ENCODE measurements at places on chromosomes 1 and 21.
A peak's percentile ranks its signal among the peaks of the same experiment; 100 is the strongest.

GRCh38 chr21:34513129-34513675 is 1.2 kb upstream of the KCNE1 start:
- DNase-seq, result no peak

GRCh38 chr1:31952825-31953220 is 14.7 kb upstream of the PTP4A2 start:
- no peak for DNase-seq

- peak; percentile 8 for DNase-seq
Measured at GRCh38 chr1:92709738-92710137, 75.2 kb downstream of the EVI5 start.

DNA sequence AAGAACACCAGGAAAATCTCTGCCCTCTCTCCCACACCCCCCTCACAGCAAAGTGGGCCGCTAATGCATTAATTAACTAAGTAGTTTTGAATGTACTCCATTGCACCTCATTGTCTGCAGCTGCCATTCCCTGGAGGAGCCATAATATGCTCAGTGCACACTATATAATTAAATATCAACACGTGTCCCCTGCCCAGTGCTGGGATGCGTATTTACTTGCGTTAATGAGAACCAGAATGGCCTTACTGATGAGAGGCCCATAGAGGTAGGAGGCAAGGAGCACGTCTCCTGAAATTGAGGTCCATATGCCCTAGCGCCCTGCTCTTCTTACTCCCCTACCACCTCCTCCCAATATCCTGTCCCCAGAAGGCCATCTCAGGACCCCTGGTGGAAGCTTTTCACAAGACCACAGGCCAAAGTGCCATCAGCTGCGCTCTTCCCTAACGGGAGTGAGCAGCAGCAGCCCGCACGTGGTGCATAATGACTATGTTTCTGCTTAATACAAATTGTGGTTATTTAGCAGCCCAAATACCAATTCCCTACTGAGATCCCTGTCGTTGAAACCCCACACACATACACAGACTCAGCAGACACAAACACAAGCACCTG is 76.8 kb downstream of the PLXNA2 start:
- DNase-seq, result no peak

GRCh38 chr1:64757213-64757612 is 12.3 kb downstream of the RAVER2 start:
- no peak for DNase-seq

DNA sequence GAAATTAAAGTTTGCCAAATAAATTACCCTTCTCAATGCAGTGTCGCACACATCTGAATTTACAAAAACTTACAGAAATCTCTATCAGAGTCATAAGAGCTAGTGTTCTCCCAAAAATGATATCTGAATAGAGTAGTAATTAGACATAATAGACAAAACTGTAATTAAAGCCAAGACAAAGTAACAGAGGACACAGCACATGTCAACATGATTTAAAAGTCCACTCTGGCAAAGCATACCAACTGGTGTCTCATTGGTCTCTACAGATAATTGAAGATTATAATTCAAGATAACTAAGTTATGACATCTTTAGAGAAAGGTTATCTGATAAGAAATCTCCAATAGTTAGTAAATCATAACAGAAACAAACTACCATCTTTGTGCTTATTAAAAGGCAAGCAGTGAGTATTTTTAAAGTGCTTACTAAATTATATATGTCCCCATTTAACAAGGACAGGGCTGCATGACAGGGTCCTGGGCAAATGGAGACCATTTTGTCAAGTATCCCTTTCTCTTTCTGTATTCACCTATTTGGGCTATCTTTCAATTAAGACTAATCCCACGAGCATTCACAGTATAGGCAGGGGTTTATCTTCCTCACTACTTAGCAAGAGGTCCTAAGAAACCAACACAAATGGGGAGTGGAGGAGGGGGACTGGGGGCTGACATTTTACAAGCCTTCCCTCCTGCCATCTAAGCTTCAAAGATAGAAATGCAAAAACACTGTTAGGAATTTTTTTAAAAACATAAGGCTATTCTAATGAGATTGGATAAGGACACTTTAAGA is 26.0 kb downstream of the PTP4A2 start:
- DNase-seq, result no peak

- no peak for DNase-seq
Measured at GRCh38 chr1:206704226-206704625, 19.5 kb downstream of the MAPKAPK2 start.

DNA sequence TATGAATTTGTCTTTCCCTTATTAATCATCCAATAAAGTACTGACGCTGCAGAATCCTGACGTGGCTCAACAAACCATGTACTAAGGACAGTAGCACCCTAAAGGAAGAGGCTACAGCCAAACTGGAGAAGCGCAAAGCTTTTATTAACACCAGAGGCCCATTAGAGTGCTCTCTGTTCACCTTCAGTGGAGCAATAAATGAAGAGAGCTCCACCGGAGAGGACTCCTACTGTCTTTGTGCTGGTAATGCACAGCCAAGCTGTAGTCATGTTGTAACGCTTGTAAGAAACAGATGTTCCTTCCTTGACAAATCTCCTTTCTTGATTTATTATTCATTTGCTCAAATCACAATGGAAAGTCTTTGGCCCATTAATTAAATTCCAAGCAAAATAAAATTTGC is 220.7 kb upstream of the RRP15 start:
- no peak for DNase-seq

DNA sequence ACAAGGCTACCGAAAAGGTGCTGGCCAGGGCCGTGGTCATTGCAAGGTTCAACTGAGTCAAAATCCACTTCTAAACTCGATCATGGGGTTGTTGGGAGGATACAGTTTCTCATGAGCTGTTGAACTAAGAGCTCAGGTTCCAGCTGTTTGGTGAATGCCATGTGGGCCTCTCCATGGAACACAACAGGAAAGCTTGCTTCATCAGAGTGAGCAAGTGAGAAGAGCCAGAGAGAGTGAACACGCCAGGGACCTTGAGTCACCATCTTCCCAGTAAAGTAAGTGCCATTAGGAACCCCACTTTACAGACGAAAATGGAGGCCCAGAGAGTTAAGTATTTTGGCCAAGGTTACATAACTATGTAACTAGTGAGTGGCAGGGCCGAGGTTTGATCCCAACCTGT is 475.1 kb upstream of the VAMP3 start:
- no peak for DNase-seq

DNA sequence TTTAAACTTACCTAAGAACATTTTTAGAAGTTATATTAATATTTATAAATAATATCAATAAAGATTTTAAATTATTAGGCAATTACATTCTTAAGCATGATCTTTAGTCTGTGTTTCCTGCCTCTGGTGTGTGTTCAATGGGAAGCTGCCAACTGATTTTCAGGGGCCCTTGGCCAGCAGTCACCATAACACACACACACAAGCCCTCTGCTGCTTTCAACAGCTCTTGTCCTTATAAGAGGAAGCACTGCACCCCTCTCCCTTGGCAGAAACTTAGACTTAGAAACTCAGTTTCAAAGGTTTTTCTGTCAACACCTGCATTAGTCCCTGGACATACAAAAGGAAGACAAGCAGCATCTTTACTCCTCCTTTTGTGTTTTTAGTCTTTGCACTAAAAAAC is 81.4 kb downstream of the VAV3 start:
- DNase-seq, result no peak

GRCh38 chr1:161258439-161259344 is at the start of gene PCP4L1:
PCP4L1 (plus strand) TSS chr1:161258745; CDS start chr1:161258975, 230 bp downstream.
- DNase-seq, result peak; percentile 68

DNA sequence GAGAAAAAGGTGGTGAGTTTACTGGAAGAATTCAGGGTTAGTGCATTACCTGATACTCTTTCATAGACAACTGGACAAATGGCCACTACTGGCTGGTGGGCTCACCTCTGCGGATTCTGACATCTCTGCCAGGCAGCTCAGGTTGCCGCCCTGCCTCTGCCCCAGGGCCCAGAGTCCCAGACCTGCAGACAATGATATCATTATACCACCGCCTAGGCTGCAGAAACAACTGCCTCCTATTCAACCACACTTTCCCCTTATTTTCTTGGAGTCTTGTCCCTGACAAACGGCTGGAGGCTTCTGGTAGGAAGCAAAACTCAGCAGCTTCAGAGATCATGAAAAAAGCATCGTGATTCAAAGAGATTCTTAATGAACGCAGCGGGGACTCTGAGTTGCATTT is 37.0 kb downstream of the IRF2BP2 start:
- DNase-seq, result no peak

- DNase-seq, result no peak
Measured at GRCh38 chr21:43904331-43904781, 39.3 kb downstream of the AGPAT3 start.

GRCh38 chr1:108639899-108640560 is 20.9 kb downstream of the HENMT1 start:
- peak; percentile 56 for DNase-seq

GRCh38 chr21:36425286-36425685 is 40.1 kb downstream of the CHAF1B start:
- DNase-seq, result no peak

GRCh38 chr21:31398574-31398973 is 54.5 kb upstream of the TIAM1 start:
- no peak for DNase-seq

- no peak for DNase-seq
Measured at GRCh38 chr21:36858320-36858957, 108.0 kb downstream of the HLCS start.

DNA sequence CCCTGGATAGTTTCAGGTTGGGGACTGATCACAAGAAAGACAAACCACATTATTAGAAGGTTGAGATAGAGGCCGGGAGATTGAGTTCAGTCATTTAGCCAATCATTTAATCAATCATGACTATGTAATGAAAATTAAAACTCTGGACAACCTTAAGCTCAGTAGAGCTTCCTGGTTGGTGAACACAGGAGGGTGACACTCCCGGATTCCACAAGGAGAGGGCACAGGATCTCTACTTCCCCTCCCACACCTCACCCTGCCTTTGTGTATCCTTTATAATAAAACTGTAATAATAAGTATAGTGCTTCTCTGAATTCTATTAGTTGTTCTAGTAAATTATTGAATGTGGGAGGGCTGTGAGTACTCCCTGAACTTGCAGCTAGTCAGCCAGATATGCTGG is 150.1 kb downstream of the PIK3R3 start:
- DNase-seq, result no peak

DNA sequence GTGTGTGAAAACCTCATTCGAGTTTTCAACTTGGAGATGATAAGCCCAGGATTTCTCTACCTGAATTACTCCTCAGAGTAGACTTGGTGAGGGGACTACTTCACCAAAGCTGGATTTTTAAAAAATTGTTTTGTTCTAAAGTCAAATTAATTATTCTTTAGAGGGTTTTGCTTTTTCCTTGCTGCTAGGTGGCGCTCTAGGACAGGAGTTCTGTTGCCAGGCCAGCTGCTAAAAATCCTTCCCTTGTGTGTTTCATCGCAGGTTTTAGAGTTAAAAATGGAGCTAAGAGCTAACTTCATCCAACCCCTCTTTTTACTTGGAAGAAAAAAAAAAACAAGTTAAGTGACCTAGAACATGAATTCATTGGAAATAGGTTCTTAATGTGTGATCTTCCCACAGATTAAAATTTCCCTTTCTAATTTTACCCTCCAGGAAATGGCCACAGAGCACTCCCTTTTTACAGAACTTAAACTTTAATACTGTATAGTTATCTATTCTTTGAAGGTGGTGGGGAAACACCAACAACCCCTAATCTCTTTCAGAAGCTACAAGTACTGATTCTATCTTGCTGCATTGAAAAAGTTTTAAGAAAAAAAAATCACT is 36.7 kb upstream of the FAM163A start:
- DNase-seq, result peak; percentile 70

DNA sequence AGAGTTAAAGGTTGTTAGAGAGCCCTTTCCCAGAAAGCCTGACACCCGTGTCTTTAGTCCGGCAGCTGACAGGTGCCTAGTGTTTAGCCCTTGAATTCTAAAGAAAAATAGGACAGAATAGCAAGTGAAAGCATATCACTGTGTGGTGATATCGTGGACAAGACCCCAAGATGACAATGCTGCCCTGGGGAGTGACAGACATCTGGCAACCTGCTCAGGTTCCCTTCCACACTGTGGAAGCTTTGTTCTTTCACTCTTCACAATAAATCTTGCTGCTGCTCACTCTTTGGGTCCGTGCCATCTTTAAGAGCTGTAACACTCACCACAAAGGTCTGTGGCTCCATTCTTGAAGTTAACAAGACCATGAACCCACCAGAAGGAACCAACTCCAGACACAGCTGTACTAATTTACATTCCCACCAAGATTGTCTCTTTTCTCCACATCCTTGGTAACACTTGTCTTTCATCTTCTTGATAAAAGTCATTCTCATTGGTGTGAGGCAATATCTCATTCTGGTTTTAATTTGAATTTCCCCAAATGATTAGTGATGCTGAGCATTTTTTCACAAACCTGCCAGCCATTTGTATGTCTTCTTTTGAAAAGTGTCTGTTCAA is 107.6 kb upstream of the SGIP1 start:
- no peak for DNase-seq

DNA sequence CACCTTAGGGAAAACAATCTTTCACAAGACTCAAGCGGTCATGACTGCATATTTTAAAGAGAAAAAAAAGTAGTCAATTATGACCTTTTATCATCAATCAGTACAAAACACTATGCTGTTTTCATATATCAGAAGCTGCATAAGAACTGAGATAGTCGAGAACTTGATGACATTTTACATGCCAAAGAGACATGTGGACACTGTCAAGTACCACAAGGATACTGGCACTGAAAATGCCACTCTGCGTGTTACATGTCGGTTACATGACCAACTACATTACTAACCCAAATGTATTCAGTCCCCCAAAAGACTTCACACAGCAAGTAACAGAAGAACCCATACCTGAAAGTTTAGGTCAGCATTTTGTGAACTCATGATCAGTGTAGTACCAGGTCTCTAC is 975.0 kb upstream of the ADGRL4 start:
- no peak for DNase-seq

GRCh38 chr1:34808051-34808810 is 15.4 kb downstream of the GJA4 start:
- DNase-seq, result no peak

- DNase-seq, result no peak
Measured at GRCh38 chr1:40740997-40741736, 42.4 kb upstream of the KCNQ4 start.

GRCh38 chr21:32087447-32087846 is 191.4 kb downstream of the MIS18A start:
- peak; percentile 8 for DNase-seq

GRCh38 chr1:93839307-93839706 is 39.7 kb downstream of the DNTTIP2 start:
- no peak for DNase-seq
